ENCODE measurements at places on chromosomes 11 and 22. TPM values are rescaled to one million over a fixed set of nuclear protein-coding genes. Genes with fewer than 3 reads are reported as not detected.
A peak's percentile ranks its signal among the peaks of the same experiment; 100 is the strongest.

GRCh38 chr11:17719028-17719937 is at the start of gene MYOD1:
Gene MYOD1 (plus strand): TSS chr11:17719571. CDS start chr11:17719783, 212 bp downstream.
- DNase-seq: no peak

The OLFML1 gene
- total RNA-seq: not detected

DNA sequence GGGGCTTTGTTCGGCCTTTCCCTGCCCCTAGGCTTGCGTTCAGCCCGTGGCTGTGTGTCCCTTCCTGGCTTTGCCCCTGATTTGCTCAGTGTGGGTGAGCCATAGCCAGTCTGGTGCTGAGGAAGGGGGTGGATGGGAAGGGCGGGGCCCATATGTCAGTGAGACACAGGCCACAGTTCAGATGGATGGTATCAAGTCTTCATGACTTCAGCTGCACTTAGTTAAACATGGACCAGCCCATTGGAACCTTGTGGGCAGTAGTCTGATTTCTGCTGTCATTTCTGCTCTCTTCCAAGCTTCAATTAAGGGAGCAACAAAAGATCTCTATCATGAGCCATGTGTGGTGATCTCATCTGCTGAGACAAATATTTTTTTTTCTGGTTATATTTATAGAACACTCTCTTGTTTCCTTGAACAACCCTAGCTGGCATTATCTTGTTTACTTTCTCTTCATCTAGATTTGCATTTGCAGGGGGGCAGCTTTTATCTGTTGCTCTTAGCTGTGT is 21.6 kb upstream of the PEX26 start:
- DNase-seq: peak; percentile 59

DNA sequence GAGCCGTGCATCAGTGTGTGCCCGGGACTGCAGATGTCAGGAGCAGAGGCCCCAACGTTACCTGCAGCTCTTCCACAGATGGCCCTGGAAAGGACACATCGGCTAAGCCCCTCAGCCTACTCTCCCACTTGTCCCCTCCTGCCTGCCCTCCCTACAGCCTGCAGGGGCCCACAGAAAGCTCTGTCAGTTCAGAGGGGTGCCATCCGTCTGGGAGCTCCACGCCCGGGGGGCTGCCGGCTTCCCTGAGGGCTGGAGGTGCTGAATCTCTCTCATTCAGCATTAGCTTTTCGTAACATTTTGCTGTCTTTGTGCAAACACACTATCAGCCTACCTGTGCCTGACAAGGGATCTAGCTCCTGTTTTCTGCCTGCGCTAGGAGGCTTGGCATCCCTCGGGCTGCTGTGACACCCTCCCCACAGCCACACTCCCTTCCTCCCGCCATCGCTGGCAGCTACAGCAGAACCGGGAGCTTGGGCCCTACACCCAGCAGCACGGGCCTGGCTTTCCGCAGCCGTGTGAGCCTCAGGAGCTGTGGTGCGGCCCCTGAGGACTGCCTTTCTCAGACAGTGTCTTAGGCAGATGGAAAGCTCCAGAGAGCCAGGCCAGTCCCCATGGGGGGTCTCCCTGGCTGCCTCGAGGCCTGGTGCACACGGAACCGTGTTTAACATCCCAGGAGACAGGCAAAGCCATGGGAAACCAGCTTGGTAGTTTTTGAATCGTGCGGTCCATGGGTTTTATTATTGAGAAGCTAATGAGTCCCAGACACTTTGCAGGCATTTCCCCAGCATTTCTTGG is 198.3 kb upstream of the B3GAT1 start:
- no peak for DNase-seq

DNA sequence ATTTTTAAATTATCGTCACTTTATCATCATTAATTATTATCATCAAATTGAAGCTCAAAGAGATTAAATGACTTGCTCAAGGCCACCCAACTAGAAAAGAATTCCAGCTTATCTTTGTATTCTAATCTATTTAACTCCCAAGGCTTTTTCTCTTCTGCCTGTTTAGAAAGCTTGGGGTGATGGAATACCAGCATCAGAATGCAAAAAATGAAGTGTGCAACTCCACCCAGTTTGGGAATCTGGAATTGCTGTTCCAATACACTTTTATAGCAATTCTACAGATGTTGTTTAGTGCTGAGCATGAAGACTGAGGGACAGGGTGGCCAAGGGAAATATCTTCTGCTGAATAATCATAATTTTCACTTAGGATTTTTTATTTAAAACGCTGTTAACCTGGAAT is 97.2 kb upstream of the FIBIN start:
- no peak for DNase-seq

DNA sequence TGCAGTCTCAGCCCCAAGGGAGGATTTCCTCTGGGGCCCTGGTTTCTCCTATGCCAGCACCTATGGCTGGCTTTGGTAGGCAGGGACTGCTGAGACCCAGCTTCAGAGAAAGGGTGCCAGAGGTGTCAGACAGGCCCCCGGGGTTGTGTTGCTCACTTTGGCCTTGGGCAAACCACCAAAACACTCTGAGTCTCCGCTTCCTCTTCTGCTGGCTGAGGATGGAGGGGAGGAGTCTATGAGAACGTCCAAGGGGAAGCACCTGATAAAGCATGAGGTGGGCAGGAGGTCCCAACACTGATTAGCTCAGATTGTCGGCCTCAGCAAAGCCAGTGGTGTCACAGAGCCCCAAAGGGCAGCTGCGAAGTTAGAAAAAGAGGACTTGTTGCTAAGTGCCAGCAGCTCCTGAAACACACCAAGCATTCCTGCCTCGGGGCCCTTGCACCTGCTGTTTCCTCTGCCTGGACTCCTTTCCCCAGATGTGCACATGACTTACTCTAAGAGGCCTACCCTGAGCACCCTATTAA is 10.5 kb downstream of the SMTNL1 start:
- DNase-seq: no peak

The OR8G5 gene
- not detected for total RNA-seq

- DNase-seq: no peak
These were observed 23.6 kb upstream of the MYOD1 start for GRCh38 chr11:17695454-17696441.

- DNase-seq: peak; percentile 4
These were observed 277.3 kb upstream of the FAT3 start for GRCh38 chr11:91947215-91947820.

DNA sequence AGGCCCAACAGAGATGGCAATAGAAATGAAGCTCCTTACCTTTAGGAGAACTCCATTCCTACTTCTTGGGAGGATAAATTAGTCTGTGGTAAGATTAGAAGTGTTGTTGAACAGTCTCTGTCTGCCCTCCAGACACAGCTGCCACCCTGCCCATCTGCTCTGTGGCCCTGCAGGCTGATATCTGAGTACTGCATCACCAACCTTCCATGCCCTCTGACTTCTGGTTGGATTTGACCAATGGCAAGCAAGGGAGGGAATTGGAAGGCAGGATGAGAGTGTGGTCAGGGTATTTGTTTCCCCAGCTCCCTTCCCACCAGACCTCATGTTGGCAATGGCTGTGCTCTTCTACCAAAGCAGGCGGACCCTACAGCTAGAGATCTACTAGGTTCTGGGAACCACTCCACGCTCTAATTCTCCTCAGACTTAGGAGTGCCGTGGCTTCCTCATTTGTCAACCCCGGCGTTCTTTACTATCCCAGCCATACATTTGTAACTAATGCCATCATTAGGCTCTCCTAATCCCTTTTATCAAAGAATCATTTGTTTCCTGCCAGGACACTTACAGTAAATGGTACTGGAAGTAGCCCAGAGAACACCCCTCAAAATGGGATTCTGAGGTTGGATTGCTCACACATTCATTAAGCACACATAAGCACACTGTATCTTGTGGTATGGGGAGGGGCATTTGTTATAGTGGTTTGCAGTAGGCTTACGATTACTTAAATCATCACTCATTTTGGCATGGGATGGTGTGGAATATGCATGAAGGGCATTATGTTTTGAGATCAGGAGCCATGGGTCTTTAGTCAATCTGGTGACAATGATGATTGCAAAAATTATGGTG is 35.4 kb upstream of the CD44 start:
- no peak for DNase-seq

The DENND5A gene
- total RNA-seq: 22.6 TPM

DNA sequence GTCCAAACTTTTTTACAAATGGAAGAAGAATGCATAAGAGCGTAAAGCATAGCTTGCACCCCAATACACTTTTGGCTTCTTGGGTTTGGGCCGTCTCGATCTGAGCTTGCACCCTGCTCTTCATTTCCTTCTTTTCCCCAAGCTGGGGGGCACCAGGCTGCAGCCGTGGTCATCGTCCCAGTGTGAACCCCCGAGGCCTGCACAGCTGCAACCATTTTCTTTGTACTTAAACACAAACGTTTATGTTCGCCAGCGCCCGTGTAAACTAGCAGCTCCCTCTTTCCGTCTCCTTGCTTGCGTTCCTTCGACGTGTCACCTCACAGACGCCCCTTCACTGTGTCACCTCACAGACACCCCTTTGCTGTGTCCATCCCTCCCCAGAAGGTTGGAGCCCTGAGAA is 10.1 kb downstream of the KRTAP5-5 start:
- no peak for DNase-seq
